ENCODE measurements at places on chromosomes 16 and 17. TPM values are rescaled to one million over a fixed set of nuclear protein-coding genes. Genes with fewer than 3 reads are reported as not detected.

GRAPL gene
- total RNA-seq: not detected

TEKT5 gene
- total RNA-seq: not detected

PRR15L gene
- not detected for total RNA-seq

HSD11B2 gene
- total RNA-seq: not detected

RCVRN gene
- not detected for total RNA-seq

KRTAP9-2 gene
- not detected for total RNA-seq

SRL gene
- total RNA-seq: not detected

PHB1 gene
- 280 TPM for total RNA-seq

CA5A gene
- total RNA-seq: not detected

PRAC1 gene
- total RNA-seq: not detected

TPPP3 gene
- 0.31 TPM for total RNA-seq

CCDC154 gene
- 0.03 TPM for total RNA-seq

CRYBA1 gene
- not detected for total RNA-seq

ZSWIM7 gene
- 33.6 TPM for total RNA-seq

SDK2 gene
- 0.31 TPM for total RNA-seq

NAGS gene
- 1.4 TPM for total RNA-seq

FOXF1 gene
- total RNA-seq: 2.1 TPM

DRC7 gene
- 0.50 TPM for total RNA-seq

AIPL1 gene
- not detected for total RNA-seq

TMEM100 gene
- total RNA-seq: not detected

CCL18 gene
- not detected for total RNA-seq

TRPV2 gene
- 0.38 TPM for total RNA-seq

MYOCD gene
- not detected for total RNA-seq

TSPOAP1 gene
- total RNA-seq: not detected

TOX3 gene
- total RNA-seq: not detected

EFCAB13 gene
- not detected for total RNA-seq

CACNG5 gene
- total RNA-seq: not detected

AKTIP gene
- total RNA-seq: 40.0 TPM

AATK gene
- 0.41 TPM for total RNA-seq

IL21R gene
- total RNA-seq: 6.6 TPM

HASPIN gene
- 22.6 TPM for total RNA-seq

KRT9 gene
- total RNA-seq: not detected

KRTAP3-2 gene
- total RNA-seq: not detected

TCAP gene
- 0.19 TPM for total RNA-seq

KRTAP29-1 gene
- not detected for total RNA-seq

KRTAP4-9 gene
- not detected for total RNA-seq

All from A172 (cell line).